ENCODE measurements at places on chromosomes 16 and 17. TPM values are rescaled to one million over a fixed set of nuclear protein-coding genes. Genes with fewer than 3 reads are reported as not detected.

- peak; percentile 87 for DNase-seq
Observed at GRCh38 chr16:10385725-10386516, at the start of gene ATF7IP2. Gene ATF7IP2, plus strand, starts transcription at chr16:10386061. Its CDS starts 44,560 bp downstream, at chr16:10430621.

BMERB1 gene
- 20.2 TPM for total RNA-seq

- no peak for DNase-seq
Observed at GRCh38 chr17:41860254-41860931, 4.8 kb downstream of the KLHL11 start.

SEPTIN12 gene
- not detected for total RNA-seq

SBK1 gene
- 2.0 TPM for total RNA-seq

CDH3 gene
- total RNA-seq: 18.6 TPM

DNA sequence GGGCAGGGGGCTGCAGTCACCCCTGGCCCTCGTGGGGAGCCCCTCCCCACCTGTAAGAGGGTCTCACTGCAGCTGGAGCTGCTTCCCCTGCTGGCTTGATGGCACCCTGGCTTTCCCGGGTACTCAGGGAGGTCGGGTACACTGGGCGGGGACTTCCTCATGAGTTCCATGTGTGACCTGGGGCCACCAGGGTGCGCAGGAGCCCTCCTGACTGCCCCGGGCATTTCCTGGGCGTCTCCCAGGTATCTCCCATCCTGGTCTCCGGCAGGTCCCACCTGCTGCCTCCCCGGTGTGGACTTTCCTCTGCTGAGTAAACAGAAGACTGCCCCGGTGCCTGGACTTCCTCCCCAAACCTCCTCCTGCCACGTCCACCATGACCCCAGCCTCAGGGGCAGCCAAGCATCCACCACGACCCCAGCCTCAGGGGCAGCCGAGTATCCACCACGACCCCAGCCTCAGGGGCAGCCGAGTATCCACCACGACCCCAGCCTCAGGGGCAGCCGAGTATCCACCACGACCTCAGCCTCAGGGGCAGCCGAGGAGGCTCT lies 40.9 kb downstream of the CBFA2T3 start:
- no peak for DNase-seq

DNA sequence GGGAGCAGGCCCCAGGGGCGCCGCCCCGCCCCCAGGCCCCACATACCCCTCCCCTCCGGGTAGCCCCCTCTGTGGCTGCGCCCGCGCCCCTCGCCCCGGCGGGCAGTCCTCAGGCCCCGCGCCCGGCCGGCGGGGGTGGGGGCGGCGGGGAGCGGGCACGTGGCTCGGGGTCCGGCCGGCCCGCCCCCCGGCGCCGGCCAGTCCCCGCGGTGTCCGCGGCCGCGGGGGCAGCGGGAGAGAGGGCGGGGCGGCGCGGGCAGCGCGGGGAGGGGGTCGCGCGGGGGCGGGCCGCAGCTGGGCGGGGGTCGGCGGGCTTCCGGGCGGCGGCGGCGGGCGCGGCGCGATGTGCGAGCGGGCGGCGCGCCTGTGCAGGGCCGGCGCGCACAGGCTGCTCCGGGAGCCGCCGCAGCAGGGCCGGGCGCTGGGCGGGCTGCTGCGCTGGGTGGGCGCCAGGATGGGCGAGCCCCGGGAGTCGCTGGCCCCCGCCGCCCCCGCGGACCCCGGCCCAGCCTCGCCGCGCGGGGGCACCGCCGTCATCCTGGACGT lies 335 bp downstream of the NECAB2 start:
- DNase-seq: no peak

ELMO3 gene
- 4.0 TPM for total RNA-seq

DNA sequence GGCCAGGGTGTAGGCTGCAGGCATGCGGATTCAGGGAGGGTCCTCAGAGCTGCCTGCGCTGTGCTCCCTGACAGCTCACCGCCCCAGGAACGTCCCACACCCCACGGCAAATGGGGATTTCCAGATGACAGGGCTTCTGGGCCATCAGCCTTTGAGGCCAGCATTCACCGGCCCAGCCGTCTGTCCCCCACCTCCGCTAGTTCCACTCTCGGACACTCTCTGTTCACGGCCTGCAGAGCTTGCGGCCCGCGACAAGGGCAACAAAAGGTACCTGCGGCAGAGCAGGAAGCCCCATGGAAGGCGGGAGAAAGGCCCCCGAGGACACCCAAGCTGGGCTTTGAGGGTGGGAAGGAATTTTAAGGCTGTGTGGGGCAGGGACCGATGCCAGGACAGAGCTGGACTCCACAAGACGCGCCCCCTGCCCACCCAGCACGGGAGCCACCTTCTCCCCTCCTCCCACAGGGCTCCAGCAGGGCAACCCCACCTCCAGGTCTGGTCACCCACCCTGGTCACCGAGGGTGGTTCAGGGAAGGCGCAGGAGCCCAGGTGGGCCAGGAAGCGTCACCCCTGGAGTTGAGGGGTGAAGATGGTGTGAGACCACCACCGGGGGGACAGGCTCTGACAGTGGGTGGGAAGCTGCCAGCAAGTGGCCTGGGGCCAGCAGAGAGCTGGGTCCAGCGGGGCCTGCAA lies 5.6 kb upstream of the CYBA start:
- DNase-seq: no peak

CDRT15 gene
- total RNA-seq: not detected

DNA sequence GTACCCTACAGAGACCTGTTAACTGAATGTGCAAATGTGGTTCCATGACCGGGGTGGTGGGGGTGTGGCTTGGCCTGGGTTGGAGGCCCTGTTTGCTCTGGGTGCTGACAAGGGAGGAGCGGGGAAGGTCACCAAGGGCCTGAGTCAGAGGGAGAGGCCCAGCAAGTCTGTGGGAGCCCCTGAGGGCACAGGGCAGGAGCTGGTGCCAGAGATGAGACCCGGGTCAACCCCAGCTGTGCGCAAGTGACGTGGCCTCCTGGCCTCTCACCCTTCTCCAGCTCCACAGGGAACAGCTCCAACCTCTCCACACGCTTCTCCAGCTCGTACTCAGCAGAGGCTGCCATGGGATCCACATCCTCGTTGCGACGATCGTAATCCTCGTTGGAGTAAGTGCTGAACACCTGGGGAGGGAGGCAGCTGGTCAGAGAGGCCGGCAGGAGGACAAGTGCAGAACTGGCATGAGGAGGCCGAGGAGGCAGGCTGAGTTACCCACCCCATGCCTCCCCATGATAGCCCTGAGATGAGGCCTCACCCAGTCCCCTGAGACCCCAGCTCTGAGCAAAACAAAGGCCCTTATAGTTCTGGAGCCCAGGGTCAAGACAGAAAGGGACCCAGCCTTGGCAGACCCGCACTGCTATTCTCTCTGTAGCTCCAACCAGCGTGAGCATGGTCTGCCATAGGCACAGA lies 5.5 kb downstream of the PPP1R9B start:
- DNase-seq: no peak

- DNase-seq: no peak
Observed at GRCh38 chr16:78972986-78973385, 627.6 kb downstream of the MAF start.

CSH2 gene
- 2.4 TPM for total RNA-seq

C17orf67 gene
- 3.5 TPM for total RNA-seq

- no peak for DNase-seq
Observed at GRCh38 chr17:39794249-39794970, 56.7 kb downstream of the GRB7 start.

RND2 gene
- not detected for total RNA-seq

- DNase-seq: no peak
Observed at GRCh38 chr17:56913000-56913311, 893 bp downstream of the TRIM25 start.

- no peak for DNase-seq
Observed at GRCh38 chr16:56700195-56700594, 17.9 kb downstream of the MT1X start.

DNA sequence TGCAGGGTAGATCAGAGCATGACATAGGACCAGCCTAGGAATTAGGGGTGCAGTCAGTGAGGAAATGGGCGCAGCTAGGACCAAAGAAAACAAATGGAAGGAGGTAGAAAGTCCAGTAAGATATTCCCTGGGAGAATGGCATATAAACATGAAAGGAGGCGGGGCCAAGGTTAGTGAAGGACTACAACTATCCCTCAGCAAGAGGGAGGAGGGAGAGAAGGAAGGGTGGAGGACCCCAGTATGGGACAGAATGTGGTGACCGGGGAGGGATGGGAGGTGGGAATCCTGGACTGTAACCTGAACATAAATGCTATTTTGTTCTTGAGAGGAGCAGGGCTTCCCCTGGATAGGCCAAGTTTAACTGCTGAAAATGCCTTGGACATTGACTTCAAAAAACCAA lies 22.8 kb downstream of the ITGB3 start:
- no peak for DNase-seq

Data from activated naive CD4-positive, alpha-beta T cell treated with anti-CD3 and anti-CD28 coated beads, Interleukin-2, amount 50 U/mL, for 72 hours (primary cell).